ENCODE measurements at places on chromosomes 4 and X.

- no peak for DNase-seq
These were observed 62.7 kb downstream of the SHROOM2 start for GRCh38 chrX:9848718-9849479.

DNA sequence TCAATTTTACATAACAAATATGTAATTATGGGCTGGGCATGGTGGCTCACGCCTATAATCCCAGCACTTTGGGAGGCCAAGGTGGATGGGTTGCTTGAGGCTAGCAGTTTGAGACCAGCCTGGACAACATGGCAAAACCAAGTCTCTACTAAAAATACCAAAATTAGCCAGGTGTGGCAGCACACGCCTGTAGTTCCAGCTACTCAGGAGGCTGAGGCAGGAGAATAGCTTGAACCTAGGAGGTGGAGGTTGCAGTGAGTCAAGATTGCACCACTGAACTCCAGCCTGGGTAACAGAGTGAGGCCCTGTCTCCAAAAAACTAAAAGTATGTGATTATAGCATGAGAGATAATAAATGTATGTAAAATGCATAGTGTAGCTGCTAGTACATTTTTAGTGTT lies 229.0 kb downstream of the PPARGC1A start:
- no peak for DNase-seq

DNA sequence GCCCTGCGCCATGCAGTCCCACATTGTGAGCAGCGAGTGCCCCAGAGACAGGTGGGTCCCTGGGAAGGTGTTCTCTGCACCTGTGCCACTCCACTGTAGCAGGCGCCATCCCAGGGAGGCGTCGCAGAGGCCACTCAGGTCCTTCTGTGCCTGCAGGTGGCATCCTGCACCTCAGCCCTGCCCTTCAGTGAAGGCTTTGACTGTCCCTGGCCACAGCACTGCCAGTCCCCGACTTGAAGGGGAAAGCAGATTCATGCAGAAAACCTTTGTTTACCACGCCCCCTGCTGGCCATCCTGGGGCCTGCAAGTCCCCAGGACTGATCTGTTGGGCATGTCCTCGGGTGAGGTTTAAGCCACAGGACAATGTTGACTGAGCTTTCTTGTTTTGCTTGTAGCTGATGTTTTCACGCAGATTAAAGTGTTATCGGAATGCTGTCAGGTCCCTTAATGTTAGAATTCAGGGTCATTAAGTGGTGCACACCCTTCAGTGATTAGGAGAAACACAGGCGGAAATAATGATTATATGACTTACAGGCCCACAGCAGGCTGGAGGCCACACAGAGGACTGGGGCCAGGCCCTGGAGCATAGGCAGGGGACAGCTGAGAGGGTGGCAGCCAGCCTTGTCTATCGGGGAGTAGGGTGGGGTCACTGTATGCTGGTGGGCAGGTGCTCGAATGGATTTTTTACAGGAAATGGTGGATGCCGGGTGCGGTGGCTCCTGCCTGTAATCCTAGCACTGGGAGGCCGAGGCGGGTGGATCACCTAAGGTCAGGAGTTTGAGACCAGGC lies 5.0 kb downstream of the TACC3 start:
- peak; percentile 83 for DNase-seq

- DNase-seq = no peak
These were observed 2.8 kb downstream of the SFRP2 start for GRCh38 chr4:153785910-153786721.

DNA sequence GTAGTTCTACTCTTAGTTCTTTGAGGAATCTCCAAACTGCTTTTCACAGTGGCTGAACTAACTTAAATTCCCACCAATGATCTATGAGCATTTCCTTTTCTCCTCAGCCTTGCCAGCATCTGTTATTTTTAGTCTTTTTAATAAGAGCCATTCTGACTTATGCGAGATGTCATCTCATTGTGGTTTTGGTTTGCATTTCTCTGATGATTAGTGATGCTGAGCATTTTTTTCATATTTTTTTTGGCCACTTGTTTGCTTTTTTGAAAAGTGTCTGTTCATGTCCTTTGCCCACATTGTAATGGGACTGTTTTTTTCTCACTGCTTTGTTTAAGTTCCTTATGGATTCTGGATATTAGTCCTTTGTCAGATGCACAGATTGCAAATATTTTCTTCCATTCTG lies 21.5 kb upstream of the PHKA1 start:
- no peak for DNase-seq
